ENCODE measurements at places on chromosomes 3 and 15.

GRCh38 chr15:77497110-77497737 is 76.5 kb downstream of the HMG20A start:
- no peak for DNase-seq

DNA sequence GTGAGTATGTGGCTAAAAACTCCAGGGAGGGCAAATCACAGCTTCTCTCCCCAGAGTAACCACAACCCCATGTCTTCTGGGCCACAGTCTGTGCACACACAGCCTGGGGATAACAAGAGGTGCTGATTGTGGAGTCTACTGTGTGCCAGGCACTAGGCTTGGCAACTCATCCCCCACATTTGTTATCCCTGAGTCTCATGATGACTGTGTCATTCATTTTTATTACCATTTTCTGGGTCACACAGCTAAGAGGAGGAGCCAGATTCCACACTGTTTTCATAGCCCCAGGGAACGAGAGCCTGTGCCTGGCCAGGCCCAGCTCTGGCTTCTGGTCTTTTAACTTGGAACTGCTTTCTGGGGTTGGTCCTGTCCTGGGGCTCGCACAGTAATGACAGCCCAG is 34.5 kb downstream of the ESYT3 start:
- no peak for DNase-seq

DNA sequence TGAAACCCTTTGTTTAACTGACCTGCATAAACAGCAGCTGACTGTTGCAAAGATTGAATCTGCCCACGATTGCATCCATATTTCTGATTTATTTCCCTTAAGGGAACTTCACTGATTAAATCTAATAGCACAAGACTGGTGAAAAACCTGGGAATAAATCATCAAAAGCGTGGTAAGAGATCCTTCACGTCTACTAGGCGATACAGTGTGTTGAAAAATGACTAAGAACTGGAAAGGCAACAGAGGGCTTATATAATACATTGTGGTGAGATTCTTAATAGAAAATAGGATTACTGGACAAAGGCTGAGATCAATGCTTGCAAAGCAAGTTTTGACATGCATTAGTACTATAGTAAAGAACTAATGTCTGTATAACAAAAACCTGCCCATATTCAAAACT is 49.0 kb downstream of the POLQ start:
- DNase-seq = no peak

- no peak for DNase-seq
Measured at GRCh38 chr3:87370007-87370406, 93.6 kb upstream of the POU1F1 start.

- DNase-seq = no peak
Measured at GRCh38 chr3:10373686-10374261, 52.9 kb upstream of the SEC13 start.

- DNase-seq = no peak
Measured at GRCh38 chr3:126925411-126926171, 57.3 kb upstream of the PLXNA1 start.

DNA sequence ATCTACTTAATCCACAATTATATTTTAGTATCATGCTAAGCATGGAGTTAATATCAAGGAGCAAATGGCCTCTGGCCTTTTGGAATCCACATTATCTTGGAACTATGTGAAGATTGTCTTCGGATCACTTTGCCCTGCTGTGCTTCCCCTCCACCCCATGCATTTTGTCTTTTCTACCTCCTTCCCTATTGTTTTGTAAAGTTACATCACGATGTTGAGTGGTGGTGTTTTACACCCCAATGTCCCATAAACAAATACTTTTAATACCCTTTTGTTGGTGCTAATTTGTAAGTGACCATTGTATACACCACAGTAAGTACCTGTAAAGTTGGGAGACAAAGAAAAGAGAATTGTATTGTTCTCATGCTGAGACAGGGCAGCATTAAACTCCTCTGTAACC is 258.4 kb upstream of the ZNF717 start:
- DNase-seq = no peak

GRCh38 chr3:15120986-15121385 is 22.0 kb upstream of the RBSN start:
- DNase-seq = no peak

GRCh38 chr3:157280786-157281185 is 120.8 kb upstream of the CCNL1 start:
- no peak for DNase-seq

DNA sequence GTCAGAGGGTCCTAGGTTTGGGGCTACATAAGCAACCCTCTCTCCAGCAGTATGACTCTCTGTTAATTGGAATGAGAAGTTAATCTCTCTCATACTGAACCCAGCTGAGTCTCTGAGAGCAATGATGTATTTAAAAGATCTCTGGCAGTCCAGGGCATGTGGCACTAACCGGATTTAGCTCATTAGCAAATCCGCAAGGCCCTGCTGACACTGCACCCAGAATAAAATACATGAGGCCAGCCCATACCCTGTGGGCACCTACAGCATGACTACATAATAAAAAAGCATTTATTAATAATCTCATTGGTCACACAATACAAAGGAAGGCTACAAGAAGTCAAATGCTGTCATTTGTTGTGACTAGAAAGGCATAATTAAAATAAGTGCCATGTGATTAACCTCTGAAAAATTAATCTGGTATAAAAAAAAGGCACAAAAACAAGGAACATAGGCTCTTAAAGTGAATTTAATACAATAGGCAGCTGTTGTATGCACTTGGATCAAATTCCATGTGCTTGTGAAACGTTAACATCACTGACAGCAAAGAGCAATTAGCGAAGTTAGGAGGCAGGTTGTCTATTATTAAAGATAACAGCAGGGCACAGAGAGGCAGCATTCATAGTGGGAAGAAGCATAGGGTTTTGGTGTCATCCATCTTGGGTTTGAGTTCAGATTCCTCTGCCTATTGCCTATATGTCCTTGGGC is 381.2 kb downstream of the WDR72 start:
- DNase-seq = no peak

DNA sequence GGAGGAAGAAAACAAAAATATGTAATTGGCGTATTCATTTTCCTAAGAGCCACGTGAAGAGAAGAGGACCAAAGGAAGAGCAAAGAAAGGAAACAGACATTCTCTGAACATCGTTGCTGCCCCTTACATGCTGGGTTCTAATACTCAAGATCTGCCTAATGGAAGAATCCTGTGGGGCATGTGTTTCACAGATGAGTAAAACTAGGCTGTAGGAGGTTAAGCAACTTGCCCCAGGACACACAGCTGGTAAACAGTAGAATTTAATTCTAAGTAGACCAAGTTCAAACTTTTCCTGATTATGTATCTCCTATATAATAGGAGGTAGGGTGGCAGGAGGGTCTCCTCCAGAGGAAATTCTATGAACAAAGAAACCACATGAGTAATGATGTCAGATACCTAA is 106.1 kb upstream of the TNFAIP8L3 start:
- no peak for DNase-seq

DNA sequence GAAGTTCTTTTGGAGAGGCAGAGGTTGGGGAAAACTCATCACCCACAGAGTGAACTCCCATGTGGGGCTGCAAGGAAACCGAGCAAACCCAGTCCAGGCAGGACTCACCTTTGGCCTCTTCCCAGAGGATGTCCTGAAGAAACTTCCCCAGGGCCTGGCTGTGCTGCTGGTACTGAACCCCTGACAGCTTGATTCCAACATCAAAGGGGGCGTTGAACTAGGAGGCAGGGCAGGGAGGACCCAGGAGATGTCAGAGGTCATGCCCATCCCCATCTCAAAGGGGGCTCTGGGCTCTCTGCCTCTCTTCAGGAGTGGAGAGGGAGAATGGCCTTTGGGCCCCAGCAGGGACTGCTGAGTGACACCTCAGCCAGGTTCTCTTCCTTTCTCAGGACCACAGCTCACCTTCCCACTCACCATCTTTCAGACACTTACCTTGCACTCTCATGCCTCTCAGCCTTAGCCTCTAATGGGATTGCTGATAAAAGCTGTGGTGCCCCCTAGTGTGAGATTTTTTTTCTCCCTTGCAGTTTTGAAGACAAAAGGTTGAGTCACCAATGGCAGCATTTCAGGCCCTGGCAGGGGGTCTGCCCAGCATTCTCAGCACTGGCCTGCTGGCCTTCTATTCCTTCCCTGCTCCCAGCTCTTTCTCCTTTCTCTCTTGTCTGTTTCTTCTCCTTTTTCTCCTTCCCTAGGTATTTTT is 6.0 kb downstream of the GHRL start:
- peak; percentile 63 for DNase-seq

DNA sequence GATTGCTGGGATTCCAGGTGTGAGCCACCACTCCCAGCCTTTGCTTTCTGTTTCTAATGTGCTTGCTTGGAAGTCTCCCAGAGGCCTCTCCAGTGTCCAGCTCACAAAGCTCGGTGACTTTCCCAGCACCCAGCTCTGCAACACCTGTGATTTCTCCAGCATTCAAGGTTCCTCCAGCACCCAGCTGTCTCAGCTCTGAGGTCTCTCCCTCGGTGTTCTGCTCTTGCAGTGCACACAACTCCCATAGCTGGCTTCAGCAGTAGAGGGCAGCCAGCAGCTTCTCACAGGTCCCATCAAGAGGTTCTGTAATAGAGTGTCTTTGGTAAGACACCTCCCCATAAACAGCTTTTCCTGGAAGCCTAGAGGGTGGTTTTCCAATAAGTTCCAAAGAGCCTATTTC is 75.1 kb downstream of the GRM7 start:
- no peak for DNase-seq

- no peak for DNase-seq
Measured at GRCh38 chr15:25056484-25057425, 102.0 kb downstream of the SNRPN start.

- peak; percentile 76 for DNase-seq
Measured at GRCh38 chr3:183430325-183430957, 2.0 kb upstream of the MCF2L2 start.

- no peak for DNase-seq
Measured at GRCh38 chr3:184884359-184885017, 72.5 kb downstream of the VPS8 start.

DNA sequence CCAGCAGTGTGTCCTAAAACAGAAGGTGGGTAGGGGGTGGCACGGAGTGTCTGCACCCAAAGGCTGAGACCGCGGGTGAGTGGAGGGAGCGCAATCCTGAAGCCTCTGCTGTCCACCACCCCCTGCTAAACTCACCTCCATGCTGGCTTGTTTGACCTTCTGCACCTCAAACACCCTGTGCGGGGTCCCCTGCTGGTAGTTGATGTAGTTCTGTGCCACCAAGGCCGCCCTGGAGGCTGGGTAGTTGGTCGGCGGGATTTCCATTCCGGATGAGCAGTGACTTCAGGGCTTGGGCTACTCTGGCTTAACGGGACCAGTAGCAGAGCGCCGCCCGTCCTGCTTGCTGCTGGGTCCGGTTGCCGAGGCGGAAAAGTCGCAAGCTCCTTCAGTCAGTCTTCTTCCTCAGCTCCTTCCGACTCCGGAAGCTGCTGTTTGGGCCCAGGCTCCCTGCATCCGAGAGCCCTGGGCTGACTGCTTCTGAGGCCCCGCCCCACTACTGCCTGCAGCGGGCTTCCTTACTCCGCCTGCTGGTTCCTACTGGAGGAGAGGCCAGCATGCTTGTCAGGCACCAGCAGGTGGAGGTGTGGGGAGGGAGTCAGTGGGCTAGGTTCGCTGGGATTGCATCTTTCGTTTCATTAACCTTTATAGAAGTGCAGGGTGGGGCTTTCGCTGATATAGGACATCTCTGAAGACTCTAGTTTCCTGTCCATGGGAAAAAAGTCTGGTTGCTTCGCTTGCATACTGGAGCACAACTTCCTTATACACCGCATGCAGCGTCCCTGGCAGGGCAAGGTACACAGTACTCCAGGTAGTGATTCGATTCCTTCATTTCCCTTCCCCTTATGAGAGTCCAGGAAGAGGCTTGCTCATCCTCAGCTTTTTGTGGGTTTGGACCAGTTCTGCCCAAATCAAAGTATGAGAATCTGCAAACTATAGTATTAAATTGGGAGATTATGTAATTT is at the start of gene LXN:
Gene LXN (minus strand): TSS at position 434 of the 962 bp plus-strand sequence. CDS start 170 bp downstream, at position 264.
- DNase-seq = peak; percentile 91

- no peak for DNase-seq
Measured at GRCh38 chr3:42012383-42012934, 50.6 kb upstream of the ULK4 start.
